Stimulated activated CD4-positive, alpha-beta T cell treated with anti-CD3 and anti-CD28 coated beads, Interleukin-4, amount 100 ng/mL, for 4 hours (primary cell): ENCODE measurements at places on chromosomes 11 and 22.

- peak; percentile 80 for DNase-seq
These were observed 2.1 kb downstream of the CCND1 start for GRCh38 chr11:69642913-69643632.

GRCh38 chr11:108322666-108323065 lies 99.8 kb downstream of the ATM start:
- no peak for DNase-seq

DNA sequence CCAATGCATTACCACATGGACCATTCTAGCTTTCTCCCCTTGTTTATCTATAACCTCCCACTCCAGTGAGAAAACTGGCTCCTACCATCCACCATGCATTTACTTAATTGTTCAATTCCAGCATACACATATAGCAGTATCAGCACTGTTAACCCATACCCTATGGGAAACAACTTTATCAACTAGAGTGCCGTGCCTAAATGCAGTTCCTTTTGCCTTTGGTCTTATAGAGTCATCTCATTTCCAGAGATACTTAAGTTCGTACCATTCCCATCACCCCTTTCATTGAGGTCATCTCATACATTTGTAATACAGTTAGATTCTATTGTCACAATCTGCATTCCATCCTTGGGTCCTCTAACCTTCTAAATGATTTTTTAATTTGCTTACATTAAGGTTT lies 86.9 kb downstream of the PARVA start:
- no peak for DNase-seq

DNA sequence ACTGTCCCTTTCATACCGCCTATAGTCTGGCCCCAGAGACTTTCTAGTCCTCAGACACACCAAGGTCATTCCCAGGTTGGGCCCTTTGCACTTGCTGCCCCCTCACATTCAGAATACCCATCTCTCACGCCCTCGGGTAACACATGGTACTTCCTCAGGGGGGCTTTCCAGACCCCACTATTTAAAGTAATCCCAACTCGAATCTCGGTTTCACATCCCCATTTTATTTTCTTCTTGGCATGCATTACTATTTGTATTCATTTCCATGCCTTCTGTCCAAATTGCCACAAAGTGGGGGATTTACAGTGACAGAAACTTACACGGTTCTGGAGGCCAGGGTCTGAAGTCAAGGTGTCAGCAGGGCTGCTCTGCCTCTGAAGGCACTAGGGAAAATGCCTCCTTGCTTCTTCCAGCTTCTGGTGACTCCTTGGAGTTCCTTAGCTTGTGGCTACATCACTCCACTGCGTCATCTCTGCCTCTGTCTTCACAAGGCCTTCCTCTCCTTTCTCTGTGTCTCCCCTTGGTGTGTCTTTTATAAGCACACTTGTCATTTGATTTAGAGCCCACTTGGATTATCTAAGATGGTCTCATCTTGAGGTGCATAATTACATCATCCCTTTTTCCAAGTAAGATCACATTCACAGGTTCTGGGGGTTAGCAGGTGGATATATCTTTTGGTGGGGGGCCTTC lies 15.1 kb downstream of the RCN1 start:
- no peak for DNase-seq

- DNase-seq, result no peak
These were observed 9.3 kb upstream of the LRP5 start for GRCh38 chr11:68303083-68303482.

DNA sequence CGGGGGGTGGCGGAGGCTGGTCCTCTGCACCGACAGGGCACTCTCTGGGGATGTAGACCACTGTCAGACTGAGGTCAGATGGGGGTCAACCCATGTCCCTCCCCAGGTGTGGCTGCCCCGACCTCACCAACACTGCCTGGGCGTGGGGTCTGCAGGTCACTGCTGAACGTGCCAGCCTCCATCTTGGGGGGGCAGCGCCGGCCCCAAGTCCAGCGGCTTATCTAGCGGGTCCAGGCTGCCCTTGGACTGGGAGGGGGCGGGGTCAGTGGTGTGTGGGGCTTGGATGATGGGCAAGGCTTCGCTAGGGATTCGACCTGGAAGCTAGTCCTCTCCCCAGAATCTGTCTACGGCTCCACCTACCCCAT lies 178.2 kb downstream of the IGLL1 start:
- no peak for DNase-seq

- no peak for DNase-seq
These were observed 12.5 kb upstream of the TP53I11 start for GRCh38 chr11:44963136-44963535.

DNA sequence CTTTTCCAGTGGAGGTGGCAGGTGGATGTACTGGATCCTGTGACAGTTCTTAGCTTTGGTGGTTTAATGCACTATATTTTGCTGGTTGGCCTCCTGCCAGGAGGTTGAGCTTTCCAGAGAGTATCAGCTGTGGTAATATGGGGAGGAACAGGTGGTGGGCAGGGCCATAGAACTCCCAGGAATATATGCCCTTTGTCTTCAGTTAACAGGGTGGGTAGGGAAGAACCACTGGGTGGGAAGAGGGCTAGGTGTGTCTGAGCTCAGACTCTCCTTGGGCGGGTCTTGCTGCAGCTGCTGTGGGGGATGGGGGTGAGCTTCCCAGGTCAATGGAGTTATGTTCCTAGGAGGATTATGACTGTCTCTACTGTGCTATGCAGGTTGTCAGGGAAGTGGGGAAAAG lies 203.8 kb downstream of the DLG2 start:
- no peak for DNase-seq

DNA sequence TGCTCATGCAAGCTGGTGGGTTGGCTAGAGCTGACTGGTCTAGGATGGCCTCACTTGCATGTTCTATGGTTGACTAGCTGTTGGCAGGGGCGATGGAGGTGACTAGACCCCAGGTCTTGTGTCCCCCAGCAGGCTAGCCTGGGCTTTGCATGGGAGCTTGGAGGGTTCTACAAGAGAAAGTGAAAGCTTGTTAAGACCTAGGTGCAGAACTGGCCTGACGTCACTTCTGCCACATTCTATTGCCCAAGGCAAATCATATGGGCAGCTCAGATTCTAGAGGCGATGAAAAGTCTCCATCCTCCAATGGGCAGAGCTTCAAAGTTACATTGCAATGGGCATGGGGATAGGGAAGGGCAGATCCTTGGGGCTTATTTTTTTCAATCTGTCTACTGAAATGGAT lies 170.9 kb downstream of the MIAT start:
- DNase-seq, result no peak

DNA sequence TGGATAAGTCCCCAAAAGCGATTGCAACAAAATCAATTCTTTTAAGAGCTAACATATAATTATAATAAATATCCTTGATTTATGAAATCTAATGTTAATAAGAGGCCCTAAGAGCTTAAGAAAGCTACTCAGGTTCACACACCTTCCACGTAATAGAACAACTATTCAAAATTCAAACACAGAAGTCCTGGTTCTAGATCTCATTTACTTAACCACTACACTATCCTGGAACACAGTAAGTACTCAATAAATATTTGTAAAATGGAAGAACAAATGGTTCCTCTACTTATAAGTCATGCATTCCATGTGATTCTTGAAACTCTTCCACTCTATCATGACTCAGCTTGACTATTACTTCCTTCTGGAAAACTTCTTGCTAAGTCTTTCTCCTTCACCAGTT lies 268.2 kb downstream of the FAM181B start:
- no peak for DNase-seq

- DNase-seq, result no peak
These were observed 113.6 kb downstream of the TEAD1 start for GRCh38 chr11:12787847-12788246.

DNA sequence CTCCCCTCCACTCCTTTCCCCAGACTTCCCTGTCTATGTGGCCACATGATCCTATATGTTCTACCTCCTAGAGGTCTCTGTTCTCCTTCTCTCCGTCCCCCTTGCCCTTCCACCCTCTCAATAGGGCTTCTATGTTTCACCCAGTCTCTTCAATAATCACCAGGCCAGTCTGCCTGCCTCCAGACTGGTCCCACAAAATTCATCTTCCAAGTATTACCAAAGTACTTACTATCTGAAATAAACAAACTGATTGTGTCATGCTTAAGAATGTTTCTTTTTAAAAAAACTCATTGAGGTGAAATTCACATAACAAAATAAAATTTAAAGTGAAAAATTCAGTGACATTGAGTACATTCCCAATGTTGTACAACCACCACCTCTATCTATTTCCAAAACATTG lies 44.2 kb downstream of the MTNR1B start:
- DNase-seq, result no peak

DNA sequence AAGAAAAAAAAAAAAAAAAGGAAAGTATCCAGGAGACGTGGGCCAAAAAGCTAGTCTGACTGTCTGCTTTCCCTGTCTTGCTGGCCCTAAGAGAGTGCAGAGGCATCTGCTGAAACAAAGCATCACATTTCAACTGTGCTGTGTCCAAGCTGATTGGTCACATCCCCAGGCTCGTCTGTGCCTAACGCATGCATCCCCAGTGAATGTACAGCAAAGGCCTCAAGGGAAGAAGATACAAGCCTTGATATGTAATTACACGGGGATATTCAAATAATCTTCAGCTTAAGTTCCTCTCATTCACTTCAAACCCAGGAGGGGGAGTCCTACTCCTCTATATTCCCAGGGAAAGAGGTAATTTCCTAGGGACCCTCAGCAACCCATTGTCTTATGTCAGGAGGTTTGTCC lies 5.4 kb upstream of the SORL1 start:
- DNase-seq, result no peak

DNA sequence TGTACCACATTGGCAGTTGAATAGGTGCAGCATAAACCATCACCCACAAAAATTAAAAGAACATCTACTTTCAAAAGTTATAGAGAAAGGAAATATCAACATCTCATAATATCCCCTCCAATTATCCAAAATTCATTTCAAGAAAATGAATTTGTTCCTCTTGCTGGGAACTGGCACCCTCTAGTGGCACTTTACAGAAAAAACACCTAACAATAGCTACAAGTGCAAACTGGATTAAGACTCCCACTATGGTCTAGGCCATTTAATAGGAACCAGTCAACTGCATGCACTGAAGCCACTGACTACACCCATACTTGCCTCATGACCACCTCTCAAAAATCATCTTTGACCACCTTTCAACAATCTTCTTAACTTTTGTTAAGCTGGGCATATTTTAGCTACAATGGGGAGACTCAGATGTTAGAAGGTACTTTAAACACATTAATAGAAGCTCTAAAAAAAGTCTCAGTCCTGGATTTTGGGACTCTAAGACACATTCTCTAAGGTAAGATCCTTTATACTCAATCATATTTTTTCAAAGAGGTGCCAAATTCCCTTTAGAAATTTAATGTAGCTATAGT lies 17.3 kb downstream of the TRAF6 start:
- DNase-seq, result no peak
